ENCODE measurements at places on chromosomes 2 and 18.
A peak's percentile ranks its signal among the peaks of the same experiment; 100 is the strongest.

GRCh38 chr18:12628706-12629702, 28.9 kb downstream of the SPIRE1 start:
- no peak for DNase-seq

- no peak for DNase-seq
Measured at GRCh38 chr2:205130111-205130829, 552.0 kb upstream of the NRP2 start.

DNA sequence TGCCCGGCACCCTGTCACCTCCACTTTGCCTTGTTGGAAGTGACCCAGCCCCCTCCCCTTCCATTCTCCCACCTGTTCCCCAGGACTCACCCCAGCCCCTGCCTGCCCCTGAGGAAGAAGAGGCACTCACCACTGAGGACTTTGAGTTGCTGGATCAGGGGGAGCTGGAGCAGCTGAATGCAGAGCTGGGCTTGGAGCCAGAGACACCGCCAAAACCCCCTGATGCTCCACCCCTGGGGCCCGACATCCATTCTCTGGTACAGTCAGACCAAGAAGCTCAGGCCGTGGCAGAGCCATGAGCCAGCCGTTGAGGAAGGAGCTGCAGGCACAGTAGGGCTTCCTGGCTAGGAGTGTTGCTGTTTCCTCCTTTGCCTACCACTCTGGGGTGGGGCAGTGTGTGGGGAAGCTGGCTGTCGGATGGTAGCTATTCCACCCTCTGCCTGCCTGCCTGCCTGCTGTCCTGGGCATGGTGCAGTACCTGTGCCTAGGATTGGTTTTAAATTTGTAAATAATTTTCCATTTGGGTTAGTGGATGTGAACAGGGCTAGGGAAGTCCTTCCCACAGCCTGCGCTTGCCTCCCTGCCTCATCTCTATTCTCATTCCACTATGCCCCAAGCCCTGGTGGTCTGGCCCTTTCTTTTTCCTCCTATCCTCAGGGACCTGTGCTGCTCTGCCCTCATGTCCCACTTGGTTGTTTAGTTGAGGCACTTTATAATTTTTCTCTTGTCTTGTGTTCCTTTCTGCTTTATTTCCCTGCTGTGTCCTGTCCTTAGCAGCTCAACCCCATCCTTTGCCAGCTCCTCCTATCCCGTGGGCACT, 4.5 kb downstream of the RETREG2 start:
- no peak for DNase-seq

GRCh38 chr18:8786483-8787370, 81.4 kb downstream of the MTCL1 start:
- peak; percentile 2 for DNase-seq

DNA sequence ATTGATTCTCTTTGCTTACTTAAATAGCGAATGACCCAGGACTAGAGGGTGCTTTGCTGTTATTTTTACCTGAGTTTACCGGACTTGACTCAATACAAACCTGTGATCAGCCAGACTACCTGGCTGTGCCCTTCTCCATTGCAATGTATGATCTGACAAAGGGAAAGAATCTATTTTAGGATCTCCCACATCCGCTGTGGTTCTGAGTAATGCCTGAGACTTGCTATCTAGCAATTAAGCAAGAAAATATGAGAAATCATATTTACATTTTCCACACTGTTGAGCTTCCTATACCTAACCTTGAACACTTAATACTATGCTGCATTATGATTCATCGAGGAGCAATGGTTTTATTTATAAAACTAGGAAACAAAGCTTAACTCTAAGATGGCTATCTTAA, 215.2 kb downstream of the RAD51AP2 start:
- DNase-seq: no peak

DNA sequence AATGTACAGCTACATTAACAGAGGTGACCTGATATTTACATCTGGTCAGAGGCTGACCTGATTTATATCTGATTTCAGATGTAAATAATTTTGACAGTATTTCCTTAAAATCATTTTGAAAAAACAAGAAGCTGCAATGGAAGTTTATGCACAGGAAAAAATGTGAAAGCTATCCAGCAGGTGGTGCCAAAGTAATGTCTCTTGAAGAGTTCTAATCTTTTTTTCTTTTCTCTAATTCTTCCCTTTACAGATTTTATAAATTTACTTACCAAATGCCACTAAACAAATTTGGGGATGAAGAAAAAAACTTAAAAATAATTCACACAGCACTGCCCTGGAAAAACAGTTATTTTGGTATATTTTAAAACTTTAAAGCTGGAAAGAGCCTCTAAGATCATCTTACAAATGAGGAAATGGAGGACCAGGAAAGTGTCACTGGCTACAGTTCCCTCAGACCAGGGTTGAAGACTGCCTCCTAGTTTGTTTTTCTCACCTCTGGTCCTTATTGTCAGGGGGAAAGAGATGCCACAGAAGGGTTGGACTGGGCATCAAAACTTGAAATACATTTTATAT, 16.4 kb upstream of the FBLN7 start:
- DNase-seq: peak; percentile 76

GRCh38 chr18:77967791-77968190, 718.1 kb downstream of the GALR1 start:
- no peak for DNase-seq

DNA sequence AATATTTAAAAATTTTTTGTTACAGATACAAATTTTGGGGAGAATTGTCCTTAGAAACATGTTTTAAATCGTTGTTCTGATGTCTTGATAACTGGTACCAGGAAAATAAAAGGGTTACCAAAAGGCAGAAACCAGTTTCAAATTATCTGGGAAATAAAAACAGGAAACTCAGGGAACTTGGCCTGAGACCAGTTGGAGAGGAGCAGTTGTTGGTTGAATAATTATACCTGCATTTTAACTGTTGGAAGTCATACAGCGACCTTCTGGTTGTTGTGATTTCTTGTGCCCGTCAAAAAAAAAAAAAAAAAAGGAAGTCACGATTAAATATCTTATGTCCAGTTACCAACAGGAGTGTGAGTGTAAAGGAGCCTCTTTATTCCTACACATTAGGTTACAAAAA, 51.8 kb downstream of the CRIM1 start:
- no peak for DNase-seq

DNA sequence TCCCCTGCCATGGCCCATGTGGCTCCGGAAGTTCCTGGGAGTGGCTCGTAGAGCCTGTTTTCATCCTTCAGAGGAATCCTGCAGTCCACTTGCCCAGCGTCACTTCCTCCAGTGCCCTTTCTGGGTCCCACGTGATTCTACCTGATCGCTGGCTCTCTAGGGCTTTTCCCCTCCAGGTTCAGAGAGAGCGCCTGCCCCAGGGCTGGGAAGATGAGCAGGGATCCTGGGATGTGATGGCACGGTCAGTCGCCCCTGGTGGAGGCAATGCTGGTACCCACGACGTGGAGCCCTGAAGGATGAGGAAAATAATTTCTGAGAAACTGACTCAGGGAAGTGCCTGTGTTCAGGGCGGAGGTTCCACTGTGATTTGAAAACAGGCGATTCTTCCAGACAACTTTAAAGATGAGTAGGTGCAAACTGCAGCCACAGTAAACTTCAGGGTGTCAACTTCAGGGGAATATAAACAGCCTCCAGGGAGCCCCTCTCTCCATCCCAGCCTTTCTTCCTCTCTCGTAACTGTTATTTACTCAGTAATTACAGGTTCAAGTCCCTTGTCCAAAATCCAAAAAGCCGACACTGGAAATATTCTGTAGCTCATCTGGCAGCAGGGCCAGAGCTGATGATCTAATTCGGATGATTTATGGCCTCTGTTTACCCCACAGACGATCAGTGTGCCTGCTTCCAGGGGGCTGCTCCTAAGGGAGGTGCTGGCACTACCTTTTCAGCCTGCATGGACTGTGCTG, 105.9 kb downstream of the AGAP1 start:
- no peak for DNase-seq

DNA sequence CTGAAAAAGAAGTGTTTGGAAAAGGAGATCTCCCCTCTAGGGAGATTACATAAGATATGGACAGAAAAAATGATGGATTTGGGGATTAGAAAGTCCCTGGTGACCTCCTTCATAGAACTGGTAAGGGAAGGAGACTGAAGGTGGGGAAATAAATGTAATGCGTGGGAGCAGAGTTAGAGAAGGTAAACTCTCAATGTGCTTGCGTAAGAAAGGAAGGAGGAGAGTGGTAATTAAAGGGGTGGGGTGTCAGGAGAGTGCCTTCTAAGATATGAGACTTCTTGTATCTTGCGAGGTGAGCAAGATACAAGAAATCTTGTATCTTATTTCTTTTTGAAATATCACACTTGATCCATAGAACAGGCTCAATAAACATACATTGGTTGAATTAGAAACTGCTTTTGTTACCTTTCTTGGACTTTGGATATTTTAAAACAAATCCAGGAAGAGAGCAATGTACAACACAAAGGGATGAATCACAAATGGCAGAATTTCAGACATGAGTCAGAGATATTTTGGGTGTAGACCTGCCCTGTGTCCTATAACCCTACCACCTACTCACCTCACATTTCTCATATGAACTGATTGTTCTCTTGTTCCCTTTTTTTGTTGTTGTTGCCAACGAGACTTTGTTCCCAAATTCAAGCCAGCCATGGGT, 342.4 kb downstream of the INSIG2 start:
- DNase-seq: no peak

DNA sequence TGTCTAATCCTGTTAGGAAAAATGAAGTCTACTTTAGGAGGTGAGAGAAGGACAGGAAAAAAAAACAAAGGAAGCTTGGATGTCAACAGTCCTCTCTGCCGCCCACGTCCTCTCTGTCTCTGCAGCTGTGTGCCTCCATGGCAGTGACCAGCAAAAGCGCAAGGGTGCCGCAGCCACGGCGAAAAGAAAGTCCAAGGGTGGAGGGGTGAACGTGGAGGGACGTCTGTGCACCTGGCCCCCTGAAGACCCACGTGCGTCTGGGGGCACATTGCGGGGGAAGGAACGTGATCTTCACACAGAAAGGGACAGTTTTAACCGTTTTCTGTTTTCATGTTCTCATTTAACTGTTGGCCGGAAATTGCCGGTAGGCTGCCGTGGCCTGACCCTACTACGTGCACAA, 152.7 kb downstream of the MBP start:
- DNase-seq: no peak

- peak; percentile 17 for DNase-seq
Measured at GRCh38 chr2:23636426-23636825, 251.4 kb downstream of the KLHL29 start.

- no peak for DNase-seq
Measured at GRCh38 chr2:58800881-58801280, 559.8 kb upstream of the FANCL start.

GRCh38 chr18:31555971-31556747, 35.5 kb upstream of the TTR start:
- DNase-seq: peak; percentile 84

GRCh38 chr2:241051578-241052487, 50.3 kb downstream of the MTERF4 start:
- DNase-seq: no peak

DNA sequence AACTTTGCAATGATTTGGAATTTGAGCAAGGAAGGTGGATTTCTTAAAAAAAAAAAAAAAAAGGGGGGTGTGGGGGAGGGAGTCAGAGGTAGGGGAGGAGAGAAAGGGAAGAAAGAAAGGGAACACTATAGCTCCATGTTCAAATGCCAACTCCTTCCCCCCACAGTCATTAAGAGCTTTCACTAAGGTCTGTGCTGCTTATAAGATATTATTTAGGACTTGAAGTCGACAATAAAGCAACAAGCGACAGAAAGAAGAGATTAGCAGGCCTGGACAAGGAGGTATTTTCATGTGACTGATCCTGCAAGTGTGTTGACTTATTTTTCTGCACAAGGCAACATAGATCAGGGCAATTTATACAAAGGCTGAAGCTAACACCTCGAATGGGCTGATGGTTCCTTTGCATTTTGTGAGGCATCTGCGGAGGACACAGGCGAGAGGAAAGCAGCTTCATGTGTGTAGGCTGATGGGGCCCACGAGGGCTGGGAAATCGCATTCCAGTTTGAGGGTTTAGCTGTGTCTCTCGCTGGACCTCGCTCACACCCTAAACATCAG, 382.0 kb downstream of the SOX11 start:
- no peak for DNase-seq

DNA sequence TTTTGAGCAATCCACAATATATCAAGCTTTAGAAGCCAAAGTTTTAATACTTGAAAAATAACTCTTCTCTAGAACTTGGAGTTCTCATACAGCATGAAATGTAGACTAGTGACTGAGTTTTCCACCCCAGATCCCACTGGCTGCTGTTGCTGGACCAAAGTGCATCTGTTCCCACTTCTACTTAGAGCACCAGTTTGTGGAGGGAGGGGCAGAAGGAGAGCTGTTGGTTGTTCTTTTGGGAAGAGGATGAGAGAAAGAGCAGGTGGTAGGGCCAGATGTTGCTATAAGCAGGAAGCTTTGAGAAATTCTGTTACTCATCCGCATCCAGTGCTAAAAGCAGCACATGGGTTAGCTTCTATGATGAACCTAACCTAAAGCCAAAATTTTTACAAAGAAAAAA, 59.0 kb downstream of the MBD2 start:
- no peak for DNase-seq
